ENCODE measurements at places on chromosomes 7 and 10.
A peak's percentile ranks its signal among the peaks of the same experiment; 100 is the strongest.

- DNase-seq = no peak
Measured at GRCh38 chr10:78388331-78389050, 354.8 kb downstream of the RPS24 start.

GRCh38 chr10:58575491-58575890 is 62.8 kb downstream of the BICC1 start:
- no peak for DNase-seq

- no peak for DNase-seq
Measured at GRCh38 chr10:132118366-132118765, 52.6 kb downstream of the JAKMIP3 start.

DNA sequence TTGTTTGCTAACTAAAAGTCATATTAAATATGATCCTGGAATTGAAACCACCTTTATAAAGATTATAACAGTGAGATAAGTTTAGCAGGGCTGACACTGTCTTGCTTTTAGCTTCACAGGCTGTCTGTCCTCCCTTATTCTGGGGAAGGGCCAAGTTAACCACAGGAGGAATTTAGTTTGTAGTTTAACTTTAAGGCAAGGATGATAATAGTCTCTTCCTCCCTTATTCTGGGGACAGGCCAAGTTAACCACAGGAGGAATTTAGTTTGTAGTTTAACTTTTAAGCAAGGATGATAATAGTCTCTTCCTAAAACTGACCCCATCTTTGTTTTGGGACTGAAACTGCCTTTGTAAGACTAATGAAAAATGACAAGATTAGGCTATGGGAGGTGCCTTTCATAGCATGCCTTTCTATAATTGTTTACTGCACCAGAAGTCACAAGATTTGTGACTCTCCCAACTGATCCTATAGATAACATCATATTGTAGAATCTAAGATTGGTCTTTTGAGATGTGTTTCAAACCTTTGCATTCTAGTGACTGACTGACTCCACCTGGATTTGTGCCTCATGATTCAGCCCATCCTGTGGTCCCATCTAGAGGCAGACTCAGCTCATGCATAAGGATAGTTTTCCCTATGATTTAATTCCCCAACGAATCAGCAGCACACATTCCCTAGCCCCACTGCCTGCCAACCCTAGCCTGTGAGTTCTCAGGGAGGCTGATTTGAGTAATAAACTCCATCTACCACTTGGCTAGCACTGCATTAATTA is 212.0 kb downstream of the MAGI2 start:
- DNase-seq = peak; percentile 57

- DNase-seq = peak; percentile 77
Measured at GRCh38 chr7:133582766-133583523, 330.1 kb downstream of the EXOC4 start.

GRCh38 chr10:52539463-52539862 is 225.4 kb downstream of the DKK1 start:
- no peak for DNase-seq

- DNase-seq = no peak
Measured at GRCh38 chr7:76225379-76225778, 23.7 kb downstream of the SRRM3 start.

DNA sequence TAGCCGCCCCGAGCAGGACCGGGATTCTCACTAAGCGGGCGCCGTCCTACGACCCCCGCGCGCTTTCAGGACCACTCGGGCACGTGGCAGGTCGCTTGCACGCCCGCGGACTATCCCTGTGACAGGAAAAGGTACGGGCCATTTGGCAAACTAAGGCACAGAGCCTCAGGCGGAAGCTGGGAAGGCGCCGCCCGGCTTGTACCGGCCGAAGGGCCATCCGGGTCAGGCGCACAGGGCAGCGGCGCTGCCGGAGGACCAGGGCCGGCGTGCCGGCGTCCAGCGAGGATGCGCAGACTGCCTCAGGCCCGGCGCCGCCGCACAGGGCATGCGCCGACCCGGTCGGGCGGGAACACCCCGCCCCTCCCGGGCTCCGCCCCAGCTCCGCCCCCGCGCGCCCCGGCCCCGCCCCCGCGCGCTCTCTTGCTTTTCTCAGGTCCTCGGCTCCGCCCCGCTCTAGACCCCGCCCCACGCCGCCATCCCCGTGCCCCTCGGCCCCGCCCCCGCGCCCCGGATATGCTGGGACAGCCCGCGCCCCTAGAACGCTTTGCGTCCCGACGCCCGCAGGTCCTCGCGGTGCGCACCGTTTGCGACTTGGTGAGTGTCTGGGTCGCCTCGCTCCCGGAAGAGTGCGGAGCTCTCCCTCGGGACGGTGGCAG is at the start of gene MGMT:
Gene MGMT, plus strand, starts transcription at position 539 of the 656 bp plus-strand sequence.
- peak; percentile 20 for DNase-seq

- no peak for DNase-seq
Measured at GRCh38 chr10:72483471-72483870, 128.8 kb upstream of the DNAJB12 start.

- DNase-seq = no peak
Measured at GRCh38 chr10:34717429-34717828, 97.7 kb downstream of the PARD3 start.

GRCh38 chr7:105816954-105817615 is 59.3 kb downstream of the ATXN7L1 start:
- no peak for DNase-seq

- DNase-seq = peak; percentile 46
Measured at GRCh38 chr7:134514663-134515062, 12.7 kb upstream of the AKR1B10 start.

DNA sequence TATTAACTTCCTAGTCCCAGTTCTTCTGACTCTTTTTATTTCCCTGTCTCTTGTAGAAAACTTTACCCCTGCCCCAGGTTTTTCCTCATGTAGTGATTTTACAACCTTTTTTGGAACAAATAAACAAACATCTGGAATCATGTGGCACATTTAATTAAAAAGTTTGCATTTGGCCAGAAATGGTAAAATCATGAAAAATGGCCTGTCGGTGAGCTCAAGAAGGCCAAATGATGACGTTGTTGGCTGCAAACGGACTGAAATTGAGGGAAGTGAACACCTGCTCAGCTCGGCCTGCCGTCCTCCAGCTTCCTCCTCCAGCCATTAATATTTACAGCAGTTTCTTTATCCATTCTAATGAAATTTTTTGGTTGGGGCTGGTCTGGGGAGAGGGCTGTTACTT is 902.8 kb downstream of the LRMDA start:
- DNase-seq = no peak

DNA sequence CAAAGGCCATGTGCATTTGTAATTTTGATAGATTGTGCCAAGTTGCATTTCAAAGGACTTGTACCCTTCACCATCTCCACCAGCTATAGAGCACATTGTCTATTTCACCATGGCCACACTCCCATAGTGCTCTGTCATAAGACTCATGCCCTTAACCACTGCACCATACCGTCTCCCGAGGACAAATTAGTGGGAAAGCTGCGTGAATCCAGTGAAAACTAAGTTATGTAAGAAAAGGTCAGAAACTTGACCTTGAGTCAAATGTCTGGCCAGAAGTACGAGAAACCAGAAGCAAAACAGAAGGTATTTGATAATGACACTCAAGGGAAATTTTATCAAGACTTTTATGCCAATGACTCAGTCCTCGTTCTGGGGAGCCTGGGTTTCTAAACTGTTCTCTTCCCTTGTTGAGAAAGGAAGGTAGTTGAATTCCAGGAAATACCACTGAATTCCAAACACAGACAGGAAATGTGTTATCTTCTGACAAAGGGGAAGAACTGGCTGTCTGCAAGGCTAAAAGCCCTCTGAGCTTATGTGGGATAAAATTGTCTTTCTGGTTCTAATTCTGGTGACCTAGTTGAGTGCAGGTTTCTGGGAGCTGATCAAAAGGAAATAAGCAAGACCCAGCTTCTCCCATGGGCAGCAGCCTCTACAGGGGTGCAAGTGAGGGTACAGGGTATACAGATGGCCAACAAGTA is 49.7 kb downstream of the CDK1 start:
- DNase-seq = no peak

- DNase-seq = peak; percentile 20
Measured at GRCh38 chr7:44646176-44646920, 39.9 kb downstream of the OGDH start.

DNA sequence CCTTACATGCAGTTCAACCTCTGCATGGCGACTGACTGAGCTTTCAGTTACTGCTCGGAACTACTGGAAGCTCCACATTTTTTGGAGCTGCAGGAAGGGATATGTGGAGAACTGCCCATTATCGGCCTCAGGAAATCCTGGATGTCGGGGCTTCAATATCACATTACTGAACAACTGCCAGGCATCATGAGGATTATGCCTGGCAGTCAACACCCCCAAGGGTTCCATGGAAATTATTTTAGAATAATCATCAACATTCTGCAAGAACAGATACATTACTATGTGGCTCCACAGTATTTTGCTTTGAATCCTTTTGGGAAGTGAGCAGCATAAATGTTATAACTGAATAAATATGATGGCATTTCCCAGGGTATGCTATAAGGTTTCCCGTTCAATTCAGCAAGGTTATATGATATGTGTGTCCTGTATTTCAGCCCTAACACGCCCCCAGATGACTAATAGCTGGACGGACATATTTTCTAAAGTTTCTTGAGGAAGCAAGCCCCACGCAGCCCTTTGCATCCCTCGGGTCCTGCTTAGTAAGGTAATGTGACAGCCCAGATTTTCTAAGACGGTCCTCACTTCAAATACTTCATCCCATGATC is 53.0 kb upstream of the OPALIN start:
- DNase-seq = no peak

DNA sequence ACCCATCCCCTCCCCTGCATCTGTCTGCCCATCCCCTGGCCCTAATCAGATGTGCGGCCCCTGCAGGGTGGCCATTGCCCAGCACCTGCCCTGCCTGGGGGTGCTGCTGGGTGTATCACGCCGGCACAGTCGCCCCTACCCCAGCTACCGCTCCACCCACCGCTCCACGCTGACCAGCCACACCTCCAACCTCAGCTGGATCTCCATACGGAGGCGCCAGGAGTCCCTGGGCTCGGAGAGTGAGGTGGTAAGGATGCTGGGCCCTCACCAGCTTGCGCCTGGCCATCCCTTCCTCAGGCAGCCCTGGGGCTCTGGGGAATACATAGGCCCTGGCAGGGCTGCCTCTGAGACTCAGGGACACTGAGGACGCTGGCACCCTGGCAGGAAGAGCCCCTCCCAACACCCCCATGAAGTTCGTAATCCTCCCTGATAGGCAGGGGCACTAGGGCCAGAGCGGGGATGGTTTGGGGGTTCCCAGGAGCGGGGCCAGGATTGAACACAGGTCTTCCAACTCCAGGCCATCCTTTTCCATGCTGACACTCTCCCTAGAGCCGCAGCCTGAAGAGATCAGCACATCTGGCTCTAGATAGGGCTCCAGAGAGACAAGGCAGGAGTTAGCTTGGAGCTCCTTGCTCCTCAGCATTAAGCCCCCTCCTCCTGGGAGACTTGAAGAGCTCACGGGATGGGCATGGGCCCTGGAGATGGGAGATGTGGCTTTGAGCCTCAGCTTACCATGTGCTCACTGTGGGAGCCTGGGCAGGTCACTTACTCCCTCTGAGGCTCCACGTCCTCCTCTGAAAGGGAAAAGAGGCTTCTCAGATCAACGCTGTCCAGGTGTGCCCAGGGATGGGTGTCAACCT is 5.9 kb upstream of the LDB3 start:
- no peak for DNase-seq

GRCh38 chr10:3622427-3622826 is 162.6 kb downstream of the KLF6 start:
- DNase-seq = no peak

GRCh38 chr10:25072786-25073185 is 56.4 kb downstream of the THNSL1 start:
- no peak for DNase-seq

DNA sequence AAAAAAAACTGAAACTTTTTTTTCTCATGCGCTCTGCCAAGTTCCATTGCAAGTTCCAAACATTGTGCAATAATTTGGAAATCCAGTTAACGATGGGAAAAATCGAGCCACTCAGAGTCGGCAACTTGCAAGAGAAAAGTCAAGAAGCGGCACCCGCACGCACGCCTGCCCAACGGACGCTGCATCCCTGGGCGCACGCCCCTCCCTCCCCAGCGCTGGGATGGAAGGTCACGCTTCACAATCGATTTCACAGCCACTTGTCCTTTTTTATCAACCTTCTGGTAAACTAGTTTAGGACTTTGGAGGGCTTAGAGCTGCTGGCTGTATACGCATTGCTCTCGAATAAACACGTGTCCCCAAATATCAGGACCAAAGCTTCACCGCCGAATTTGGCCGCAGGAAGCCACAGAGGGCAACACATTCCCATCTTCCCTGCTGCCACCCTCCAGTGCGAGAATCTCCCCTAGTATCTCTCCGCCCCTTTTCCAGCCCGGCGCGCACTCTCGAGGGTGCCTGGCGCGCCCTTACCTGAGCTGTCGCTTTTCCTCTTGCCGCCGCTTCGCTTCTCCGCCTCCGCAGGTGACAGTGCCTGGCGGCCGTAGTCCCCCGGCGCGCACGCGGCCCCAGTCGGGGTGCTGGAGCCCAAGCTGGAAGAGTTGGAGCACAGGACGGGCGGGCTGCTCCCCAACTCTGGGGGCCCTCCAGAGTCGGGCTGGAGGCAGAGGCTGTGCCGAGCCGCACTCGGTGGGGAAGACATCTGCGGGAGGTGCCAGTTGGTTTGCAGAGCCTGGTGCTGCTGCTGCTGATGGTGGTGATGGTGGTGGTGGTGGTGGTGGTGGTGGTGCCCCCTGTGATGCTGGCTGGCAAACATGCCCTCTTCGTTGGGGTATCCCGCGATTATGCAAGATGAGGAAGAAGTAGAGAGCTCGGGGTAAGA is 857 bp downstream of the MEOX2 start:
- peak; percentile 82 for DNase-seq

DNA sequence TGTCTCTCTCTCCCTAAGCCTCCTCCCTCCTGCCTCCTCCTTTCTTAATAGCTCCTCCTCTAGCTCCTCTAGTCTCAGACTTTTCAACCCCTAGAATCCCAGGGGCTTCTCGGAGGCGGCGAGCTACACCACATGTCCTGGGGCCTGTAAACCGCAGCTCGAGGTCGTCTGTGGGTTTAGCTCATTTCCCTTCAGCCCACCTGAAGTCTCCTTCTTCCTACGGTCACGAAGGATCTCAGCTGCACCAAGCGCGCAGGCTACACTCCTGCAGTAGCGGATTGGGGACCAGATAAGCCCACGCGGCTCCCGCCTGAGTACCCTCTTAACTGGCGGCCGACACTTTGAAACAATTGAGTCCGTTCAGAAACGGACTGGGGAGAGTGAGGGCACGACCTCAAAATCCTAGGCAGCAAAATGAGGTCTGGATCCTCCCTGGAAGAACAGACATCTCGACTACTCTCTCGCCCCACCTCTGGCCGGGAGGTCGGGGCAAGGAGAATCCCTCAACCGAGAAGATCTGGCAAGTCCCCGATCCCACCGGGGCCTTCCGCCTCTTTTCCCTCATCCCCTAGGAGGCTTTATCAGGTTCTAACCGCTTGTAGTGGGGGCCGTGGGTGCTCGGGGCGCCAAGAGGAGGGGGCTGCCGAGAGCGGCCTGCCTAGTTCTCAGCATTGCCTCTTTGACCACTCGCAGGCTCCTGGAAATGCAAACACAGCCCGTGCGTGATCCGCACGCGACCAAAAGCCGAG is 1.3 kb upstream of the SORCS3 start:
- no peak for DNase-seq

- DNase-seq = no peak
Measured at GRCh38 chr10:15367296-15368085, 3.6 kb downstream of the FAM171A1 start.

GRCh38 chr10:99798031-99798430 is 15.6 kb downstream of the ABCC2 start:
- DNase-seq = no peak
